ENCODE measurements at places on chromosomes 4 and X.

GRCh38 chr4:40601641-40602040, 28.0 kb downstream of the RBM47 start:
- no peak for DNase-seq

DNA sequence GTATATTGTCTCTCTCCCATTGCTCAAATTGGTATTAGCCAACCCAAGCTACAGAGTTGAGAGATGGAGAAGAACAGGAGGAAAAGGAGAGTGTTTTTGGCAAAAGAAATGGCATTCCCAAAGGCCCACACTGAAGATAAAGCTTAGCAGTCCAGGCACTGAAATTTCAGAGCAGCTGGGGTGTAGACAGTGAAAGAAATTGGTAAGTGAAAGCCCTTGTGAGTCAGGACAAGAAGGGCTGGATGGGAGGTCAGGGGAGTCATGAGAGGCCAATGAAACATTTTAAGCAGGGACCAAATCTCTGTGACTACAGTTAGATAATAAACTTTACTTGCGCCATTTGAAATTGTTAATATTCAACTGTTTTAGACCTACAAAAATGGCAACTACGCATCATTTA, 177.7 kb downstream of the ADAMTS3 start:
- DNase-seq = no peak

- peak; percentile 41 for DNase-seq
Observed at GRCh38 chrX:154378059-154378798, 866 bp upstream of the EMD start.

- DNase-seq = no peak
Observed at GRCh38 chr4:121776610-121777401, 11.8 kb upstream of the SMIM43 start.

DNA sequence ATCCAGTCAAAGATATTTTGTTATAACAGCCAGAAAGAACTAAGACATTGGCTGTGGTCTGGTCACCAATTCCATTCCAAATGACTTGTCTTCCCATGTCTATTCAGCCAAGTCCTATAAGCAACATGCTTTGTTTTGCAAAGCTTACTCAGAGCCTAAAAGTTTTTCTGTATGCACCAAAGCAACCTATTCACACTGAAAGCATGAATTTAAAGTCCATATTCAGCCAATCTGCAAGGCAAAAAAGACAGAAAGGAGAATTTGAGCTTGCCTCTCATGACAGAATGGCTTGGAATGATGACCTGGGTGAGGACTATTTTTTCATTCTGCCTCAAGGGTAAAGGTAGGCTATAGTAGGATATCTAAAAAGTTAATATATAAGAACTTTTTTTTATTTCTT, 323.2 kb upstream of the NOCT start:
- no peak for DNase-seq

DNA sequence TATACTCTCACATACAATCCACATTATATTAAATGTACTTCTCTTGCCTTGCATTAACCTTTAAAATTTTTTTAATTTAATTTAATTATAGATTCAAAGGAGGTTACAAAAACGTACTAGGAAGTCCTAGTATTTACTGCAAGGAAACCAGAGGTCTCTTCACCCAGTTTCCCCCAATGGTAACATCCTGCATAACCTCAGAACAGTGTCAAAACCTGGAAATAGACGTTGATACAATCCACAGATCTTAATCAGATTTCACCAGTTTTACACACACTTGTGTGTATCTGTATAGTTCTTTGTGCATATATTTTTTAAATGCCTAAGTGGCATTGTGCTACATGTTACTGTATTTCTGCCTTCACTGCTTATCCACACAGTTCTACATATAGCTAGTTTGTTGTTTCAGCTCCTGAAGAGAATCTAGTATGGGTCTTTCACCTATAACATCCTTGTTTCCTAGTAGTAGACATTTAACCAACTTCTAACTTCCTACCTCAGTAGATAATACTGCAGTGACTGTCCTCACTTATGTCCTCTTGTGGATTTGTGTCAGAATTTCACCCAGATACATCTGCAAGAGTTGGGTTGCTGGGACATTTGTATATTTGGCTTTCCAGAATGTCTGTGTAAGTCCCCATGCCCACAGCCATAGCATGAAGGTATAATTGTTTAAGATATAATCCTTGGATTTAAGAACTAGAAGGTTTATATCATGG, 103.2 kb downstream of the NFKB1 start:
- no peak for DNase-seq

- no peak for DNase-seq
Observed at GRCh38 chr4:102598762-102599374, 97.7 kb downstream of the NFKB1 start.

DNA sequence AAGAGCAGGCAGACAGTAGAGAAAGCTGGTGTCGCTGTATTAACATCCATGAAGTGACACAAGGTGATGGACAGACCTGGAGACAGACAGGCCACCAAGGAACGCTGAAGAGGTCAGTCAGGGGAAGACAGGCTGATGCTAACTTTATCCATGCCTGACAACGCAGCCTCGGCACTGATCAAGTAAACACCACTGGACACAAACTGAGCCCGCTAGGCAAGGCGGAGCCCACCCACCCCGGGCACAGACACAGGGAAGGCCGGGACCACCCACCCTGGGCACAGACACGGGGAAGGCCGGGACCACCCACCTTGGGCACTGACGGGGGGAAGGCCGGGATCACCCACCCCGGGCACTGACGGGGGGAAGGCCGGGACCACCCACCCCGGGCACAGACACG, 18.8 kb downstream of the PPP2R3B start:
- DNase-seq = no peak

GRCh38 chr4:83440899-83441298, 14.7 kb downstream of the HELQ start:
- no peak for DNase-seq

- DNase-seq = no peak
Observed at GRCh38 chr4:99649208-99649607, 8.4 kb downstream of the C4orf54 start.

DNA sequence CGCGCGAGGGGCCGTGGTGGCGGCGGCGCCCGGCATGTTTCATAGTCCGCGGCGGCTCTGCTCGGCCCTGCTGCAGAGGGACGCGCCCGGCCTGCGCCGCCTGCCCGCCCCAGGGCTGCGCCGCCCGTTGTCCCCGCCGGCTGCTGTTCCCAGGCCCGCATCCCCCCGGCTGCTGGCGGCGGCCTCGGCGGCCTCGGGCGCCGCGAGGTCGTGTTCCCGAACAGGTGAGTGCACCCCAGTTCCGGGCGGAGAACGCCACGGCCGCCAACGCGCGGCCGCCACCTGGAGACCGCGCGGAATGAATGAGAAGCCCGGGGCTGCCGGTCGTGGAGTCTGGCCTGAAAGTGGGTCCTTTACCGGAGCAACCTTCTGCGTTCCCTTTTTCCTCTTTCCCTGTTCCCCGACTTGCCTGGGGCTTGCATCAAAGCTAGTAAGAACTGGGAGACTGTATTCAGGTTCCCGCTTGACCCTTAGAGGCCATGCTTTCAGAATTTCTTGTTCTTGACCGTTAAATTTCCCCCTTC, 429 bp downstream of the NOCT start:
- peak; percentile 3 for DNase-seq

GRCh38 chr4:53205970-53206369, 159.9 kb downstream of the SCFD2 start:
- no peak for DNase-seq

- DNase-seq = no peak
Observed at GRCh38 chr4:80171656-80172055, 25.6 kb upstream of the PRDM8 start.

DNA sequence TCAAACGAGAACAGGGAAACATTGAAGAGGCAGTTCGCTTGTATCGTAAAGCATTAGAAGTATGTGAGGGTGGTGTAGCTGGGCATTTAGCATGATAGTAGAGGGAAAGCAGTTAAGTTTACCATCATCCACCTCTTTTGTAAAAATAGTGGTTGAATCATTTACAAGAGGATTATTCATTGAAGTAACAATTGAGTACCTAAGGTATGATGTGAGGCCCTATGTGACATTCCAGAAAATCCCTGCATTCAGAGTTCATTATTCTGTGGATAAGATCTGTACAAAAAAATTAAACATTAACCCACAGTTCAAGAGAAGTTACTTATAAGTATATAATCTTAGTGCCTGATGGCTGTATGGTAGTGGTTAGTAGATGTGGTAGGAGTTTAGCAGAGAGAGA, 22.2 kb upstream of the GCNA start:
- no peak for DNase-seq

DNA sequence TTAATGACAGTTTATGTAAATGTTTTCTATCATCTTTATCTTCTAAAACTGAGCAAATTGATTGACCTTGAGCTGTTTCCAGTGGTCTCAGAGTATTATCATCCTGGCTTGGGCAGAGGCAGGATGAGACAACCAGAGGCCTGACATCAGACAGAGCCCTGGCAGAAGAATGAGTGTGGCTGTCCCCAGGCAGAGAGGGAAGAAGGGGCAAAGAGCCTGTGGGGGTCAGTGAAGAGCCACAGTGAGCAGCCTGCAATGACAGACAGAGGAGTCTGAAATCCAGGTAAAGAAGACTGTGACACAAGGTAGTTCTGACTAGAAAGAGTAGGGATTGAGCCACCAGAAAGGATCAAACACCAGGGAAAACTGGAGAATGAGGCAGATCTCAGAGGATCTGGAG, 182.4 kb upstream of the ARSJ start:
- DNase-seq = no peak

DNA sequence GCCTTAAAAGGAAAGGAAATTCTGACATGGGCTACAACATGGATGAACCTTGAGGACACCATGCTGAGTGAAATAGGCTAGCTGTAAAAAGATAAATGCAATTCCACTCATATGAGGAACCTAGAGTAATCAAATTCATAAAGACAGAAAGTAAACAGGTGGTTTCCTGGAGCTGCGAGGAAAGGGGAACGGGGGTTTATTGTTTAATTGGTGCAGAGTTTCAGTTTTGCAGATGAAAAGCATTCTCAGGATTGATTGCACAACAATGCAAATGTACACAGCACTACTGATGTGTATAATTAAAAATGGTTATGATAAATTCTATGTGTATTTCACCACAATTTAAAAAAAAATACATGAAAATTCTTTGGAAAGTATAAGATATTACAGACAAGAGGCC, 24.0 kb downstream of the PLRG1 start:
- no peak for DNase-seq

DNA sequence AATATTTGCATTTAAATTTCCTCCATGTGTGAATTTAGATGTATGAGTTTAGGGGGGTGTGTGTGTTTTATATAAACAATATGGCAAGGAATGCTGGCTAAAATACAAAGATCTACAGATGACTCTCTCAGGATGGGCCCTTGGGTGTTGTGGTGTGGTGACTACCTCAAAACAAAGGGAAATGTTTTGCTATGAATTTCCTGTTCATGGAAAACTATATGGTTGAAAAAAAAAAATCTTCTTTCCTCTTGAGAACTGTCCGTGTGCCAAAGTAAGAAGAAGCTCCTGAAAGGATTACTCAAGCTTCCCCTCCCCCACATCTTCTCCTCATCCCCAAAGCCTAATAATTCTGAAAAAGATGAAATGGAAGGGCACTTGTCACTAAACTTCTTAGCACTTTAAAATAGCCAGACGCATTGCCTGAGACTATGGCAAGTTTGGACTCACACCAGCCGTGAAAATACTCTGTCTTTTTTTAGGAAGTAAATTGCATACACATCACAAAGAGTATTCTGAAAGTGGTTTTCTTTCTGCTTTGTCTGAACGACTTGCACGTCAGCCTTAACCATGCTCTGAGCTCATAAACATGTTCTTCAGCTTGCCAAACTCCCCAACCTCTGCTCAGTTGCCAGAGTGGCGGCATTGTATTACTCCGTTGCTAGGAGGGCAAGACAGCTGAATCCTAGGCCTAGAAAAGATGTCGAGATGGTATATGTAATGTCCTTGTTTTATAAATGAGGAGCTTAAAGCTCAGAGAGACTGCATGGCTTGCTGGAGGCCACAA, 250.4 kb upstream of the JADE1 start:
- no peak for DNase-seq

DNA sequence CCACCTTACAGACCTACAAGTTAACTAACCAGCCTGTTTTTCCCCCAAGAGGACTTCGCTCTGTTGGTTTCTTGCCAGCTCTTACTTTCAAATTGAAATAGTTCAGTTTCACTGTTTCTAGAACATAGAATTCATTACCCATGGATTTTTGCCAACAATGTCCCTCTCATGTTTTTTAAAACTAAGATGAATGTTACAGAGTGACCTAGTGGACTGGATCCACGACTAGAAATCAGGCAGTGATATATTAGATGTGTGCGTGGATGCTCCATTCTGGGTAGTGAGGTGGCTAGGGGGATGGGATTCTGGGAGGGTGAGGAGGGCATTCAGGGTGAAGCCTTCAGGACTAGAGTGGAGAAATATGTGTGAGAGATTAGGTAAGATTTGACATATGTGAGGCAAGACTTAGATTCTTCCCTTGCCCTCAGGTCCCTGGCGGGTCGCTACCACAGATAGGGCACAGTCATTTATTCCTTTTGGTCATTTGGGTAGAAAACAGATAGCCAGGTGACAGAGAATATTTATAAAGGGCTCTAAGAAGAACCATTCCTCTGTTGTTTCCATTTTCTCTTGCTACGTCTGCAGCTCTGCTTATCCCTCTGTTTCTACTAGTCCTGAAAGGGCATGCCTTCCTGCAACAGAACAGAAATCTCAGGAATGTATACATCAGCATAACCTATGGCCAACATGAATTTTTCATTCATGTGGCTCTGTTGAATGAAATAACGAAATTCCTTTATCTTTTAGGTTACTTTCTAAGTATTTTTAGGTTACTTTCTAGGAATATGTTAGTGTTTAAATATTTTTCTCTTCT, 15.4 kb upstream of the JADE1 start:
- no peak for DNase-seq

DNA sequence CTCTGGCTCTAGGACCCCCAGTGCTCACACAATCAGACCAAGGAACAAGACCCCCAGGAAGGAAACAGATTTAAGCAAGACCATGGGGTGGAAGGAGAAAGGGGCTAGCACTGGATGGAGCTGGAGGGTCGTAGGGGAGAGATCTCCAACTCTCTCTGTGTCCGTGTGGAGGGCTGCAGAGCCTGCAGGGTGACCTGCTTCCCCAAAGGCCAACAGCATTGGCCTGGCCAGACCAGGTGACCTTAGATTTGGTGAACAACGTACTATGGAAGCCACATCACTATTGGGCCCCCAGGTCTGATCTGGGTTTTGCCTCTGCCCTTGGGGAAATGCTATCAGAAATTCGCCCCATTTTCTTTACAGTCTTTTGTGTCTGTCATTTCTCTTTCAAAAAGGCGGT, 26.0 kb downstream of the NLGN3 start:
- no peak for DNase-seq

- no peak for DNase-seq
Observed at GRCh38 chrX:143461606-143462005, 55.7 kb downstream of the SPANXN3 start.

DNA sequence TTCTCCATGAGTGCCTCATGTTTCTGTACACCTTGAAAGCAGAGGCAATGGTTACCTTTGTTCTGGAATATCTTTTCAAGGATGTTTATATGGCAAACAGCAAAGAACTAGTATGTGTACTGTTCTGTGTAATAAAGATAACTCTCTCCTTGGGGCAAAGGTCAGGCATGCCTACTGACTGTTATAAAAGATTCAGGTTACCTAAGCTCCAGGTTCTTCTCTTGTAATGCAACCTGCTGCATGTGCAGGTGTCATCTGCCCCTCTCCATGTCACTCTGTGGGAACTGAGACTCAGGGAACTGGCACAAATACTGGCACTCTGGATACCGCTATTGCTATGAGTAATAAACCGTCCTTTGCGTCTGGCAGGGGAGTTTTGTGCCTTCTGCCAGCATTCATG, 5.4 kb upstream of the TRPC3 start:
- no peak for DNase-seq

GRCh38 chr4:68750555-68750954, 65.2 kb upstream of the UGT2B10 start:
- DNase-seq = no peak
